ENCODE measurements at places on chromosomes 13 and 19.
A peak's percentile ranks its signal among the peaks of the same experiment; 100 is the strongest.

DNA sequence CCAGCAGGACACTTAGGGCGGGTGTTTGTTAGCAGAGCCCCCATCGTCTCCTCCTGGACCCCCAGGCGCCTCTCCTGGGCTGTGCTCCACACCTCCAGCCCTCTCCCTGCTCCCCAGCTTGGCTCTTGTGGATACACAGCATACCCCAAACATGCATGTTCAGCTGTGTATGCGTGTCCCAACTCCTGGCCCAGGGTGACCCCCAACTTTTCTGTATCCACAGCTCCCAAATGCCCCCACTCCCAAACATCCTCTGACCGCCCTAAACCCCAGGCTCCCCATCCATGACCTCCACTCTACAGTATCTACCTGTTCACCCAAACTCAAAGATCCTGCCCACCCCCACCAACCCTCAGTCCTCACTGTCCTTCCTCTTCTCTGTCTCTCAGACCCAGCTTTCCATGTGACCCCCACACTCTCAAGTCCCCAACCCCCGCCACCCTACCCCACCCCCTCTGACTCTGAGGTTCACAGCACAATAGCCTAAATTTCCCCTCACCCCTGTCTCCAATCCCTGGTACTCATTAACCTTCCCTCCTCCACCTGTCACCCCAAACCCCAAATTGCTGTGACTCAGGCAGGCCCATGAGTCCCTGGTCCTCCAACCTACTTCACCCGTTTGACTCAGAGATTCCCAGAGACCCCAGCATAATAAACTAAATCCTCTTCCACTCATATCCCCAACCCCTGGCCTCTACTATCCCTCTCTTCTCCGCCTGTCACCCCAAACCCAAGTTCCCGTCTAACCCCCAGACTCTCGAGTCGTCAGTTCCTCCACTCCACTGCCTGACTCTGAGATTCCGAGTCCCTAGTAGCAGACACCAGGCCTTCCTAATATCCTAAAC is 968 bp downstream of the UBE2M start:
- DNase-seq, result no peak

- peak; percentile 52 for DNase-seq
Measured at GRCh38 chr13:25286308-25286968, 850 bp downstream of the MTMR6 start.

GRCh38 chr13:45073809-45074208 is 46.5 kb upstream of the GTF2F2 start:
- DNase-seq, result no peak

- no peak for DNase-seq
Measured at GRCh38 chr13:95452375-95452774, 100.1 kb upstream of the CLDN10 start.

DNA sequence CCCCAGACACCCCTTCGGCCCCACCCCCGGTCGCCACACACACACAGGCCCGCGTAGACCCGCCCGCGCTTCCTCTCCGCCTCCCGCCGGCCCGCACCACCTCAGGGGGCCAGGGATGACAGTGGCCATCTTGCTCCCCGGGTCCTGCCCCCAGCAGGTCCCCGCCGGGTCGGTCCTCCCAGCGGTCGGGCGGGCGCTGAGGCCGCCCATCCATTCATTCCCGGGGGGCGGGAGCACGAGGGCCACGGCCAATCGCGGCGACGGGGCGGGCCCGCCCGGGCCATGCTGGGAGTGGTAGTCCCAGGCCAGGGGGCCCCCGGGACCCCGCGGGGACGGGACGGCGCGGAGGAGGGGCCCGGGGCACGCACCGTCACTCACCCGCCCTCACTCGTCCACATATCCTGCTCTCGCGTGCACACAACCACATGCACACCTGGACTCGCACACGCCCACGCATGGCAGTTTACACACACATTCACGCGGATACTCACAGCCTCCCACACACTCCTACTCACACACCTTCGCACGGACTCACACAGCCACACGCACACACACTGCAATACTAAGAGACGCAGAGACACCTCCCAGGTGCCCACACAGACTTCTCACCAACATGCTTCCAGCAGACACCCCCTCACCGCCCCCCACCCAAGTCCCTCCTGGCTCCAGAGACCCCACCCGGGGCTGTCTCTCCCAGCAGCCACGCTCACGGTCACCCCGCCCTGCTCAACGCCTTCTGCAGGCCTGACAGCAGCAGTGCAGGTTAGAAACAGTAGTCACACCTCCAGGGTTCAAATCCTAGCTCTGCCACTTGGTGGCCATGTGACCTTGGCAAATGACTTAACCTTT is at the start of gene DPF1:
Gene DPF1, minus strand, starts transcription at position 209 of the 849 bp plus-strand sequence. Its CDS starts 80 bp downstream, at position 129.
- DNase-seq, result peak; percentile 51

- DNase-seq, result no peak
Measured at GRCh38 chr13:114151031-114151430, 18.6 kb upstream of the RASA3 start.

DNA sequence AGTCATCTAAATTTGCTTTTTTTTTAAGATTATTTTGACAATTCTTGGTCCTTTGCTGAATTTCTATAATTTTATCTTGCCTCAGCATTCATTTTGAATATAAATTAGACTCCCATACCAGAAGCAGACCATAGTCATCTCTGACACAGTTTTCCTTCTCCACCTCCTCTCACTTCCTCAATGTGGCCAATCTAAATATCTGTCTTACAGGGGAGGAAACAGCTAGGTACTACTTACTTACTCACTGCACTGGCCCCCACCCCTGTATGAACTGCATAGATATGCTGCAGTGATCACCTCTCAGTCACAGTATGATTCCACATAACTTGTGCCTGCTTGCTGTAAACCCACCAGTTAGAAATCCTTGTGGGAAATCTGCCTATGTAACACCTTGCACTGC is 665.6 kb downstream of the FGF9 start:
- DNase-seq, result no peak

- no peak for DNase-seq
Measured at GRCh38 chr19:56133858-56134653, 7.0 kb upstream of the ZNF444 start.

DNA sequence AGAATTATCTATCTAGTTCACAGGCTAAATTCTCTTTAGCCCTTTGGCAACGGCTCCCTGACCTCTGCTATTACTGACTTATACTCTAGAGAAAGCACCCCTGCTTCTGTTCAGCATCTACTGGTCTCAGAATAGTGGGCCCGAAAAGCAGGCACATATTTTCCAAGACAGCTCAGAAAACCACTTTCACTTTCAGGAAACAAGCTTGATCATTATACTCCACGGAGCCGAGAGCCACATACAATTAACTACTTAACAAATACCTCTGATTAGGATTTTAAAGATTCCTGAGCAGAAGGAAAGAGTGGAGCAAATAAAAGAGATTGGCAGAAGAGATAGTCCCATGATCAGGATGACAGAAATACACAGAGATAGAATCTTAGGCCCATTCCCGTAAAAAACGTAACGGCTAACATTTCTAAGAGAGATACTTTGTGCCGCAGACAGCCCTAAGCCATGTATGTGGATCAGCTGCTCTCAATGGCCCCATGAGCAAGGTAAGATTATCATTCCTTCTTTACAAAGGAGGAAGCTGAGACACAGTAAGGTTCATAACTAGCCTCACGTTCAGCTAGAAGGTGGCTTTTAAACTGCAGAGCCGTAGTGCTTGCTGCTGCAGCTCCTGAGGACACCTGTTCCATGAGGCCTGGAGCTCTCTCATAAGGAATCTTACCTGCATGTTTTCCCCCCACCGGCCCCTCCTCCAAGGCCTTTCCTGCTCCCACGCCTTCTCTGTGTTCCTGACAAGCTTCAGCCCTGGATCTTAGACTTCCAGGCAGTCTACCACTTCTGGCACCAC is 227.2 kb downstream of the FOXO1 start:
- peak; percentile 54 for DNase-seq

- DNase-seq, result no peak
Measured at GRCh38 chr19:13315495-13315894, 165.3 kb downstream of the IER2 start.

DNA sequence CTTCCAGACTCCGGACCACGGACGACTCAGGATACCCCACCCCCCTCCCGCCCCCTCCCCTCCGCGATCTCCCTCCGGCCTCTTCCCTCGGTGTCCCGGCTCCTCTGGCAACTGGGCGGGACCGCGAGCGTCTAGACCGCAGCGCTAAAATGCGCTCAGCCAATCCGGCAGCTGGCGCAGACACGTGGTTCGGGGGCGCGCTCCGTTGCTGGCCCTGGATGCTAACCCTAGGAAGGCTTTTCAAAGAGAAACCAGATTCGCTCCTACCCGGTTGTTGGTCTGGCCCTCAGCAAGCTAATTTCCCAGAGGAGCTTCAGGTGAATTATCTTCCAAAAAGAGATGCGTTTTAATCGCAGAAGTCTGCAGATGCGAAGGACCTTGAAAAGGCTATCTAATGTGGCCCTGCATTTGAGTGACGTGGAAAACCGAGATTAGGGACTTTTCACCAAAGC is at the start of gene DZIP1:
Gene DZIP1, minus strand, starts transcription at position 106 of the 452 bp plus-strand sequence. CDS start 2,677 bp downstream, outside the sequence.
- peak; percentile 32 for DNase-seq

DNA sequence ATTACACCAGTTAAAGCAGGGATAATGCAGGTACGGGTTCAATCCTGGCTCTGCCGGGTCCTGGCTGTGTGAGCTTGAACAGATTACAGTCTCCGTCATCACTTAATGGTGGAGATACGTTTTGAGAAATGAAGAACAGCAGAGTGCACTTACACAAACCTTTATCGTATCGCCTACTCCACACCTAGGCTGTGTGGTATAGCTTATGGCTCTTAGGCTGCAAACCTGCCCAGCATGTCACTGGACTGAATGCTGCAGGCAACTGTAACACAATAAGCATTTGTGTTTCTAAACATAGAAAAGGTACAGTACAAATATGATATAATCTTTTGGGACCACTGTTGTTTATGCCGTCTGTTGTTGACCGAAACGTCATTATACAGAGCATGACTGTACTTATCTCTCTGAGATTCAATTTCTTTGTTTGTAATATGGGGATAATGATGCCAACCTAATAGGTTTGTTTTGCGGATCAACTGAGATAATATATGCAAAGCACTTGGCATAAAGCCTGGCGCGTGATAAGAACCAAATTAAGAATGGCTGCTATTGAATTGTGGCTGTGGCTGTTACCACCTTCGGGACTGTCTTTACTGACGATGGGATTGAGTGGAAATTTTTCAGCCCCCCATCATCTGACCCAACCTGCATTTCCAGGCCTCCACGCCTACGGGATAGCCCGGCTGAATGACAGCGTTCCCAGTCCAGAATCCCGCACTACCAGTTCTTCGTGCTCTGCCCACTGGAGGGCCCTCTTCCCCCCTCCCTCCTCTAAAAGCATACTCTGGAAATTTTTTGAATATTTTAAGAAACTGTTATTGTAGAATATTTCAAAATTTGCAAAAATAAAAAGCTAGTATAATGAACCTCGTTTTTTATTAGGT is 11.2 kb downstream of the KRTDAP start:
- no peak for DNase-seq

- DNase-seq, result no peak
Measured at GRCh38 chr19:33114312-33114711, 17.6 kb upstream of the WDR88 start.

DNA sequence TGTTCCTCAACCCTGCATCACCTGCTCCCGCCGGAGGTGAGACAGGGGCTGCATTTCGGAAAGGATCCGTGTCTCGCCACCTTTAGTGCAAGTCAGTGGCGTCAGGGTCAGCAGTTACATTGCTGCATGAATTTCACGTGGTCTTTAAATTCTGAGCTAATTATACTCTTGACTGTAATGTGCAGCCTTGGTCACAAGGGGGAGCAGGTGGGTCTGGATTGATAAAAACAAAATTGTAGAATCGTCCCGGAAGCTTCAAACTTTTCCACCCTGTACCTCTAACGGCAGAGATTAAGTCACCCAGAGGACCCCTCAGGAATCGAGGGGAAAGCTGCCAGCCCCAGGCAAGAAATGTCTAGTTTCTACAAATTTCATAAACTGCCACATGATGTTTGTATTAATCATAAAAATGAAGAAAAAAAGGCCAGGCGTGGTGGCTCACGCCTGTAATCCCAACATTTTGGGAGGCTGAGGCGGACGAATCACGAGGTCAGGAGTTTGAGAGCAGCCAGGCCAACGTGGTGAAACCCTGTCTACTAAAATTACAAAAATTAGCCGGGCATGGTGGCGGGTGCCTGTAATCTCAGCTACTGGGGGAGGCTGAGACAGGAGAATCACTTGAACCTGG is 20.2 kb downstream of the BBC3 start:
- DNase-seq, result peak; percentile 94

GRCh38 chr13:76035711-76036110 is 399.6 kb downstream of the LMO7 start:
- no peak for DNase-seq

GRCh38 chr13:34020388-34020787 is 202.4 kb downstream of the RFC3 start:
- no peak for DNase-seq

GRCh38 chr19:45492137-45492626 is 4.7 kb downstream of the RTN2 start:
- DNase-seq, result no peak

DNA sequence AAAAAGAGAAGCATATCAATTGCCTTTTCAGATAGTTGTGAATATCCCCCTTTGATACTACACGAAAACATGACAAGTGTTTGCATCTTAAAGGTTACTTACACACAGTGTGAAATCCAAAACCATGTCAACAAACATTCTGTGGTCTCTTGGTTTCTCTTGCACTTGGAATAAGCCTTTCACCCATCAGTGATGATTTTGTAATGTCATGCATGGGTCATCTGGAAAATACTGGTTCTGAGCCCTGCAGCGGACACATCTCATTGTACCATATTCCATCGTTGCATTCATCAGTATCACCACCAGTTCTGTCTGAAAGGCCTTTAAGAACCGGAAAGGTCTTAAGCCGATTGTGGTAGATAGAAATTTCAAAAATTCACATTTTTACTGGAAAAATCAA is 65.4 kb upstream of the SOX1 start:
- no peak for DNase-seq

DNA sequence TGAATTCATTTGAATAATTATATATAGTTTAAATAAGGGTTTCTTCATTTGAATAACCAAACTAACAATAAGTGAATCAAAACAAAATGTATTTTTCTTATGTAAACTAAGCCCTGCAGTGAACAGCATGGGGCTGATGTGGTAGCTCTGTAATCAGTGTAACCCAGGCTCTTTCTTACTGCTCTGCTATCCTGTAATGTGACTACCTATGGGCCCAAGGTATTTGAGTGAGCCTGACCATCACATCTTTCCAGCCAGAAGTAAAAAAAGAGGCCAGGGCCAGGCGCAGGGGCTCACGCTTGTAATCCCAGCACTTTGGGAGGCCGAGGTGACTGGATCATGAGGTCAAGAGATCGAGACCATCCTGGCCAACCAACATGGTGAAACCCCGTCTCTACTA is 494.6 kb downstream of the DCT start:
- DNase-seq, result no peak

GRCh38 chr19:4210166-4210731 is 19.1 kb upstream of the EBI3 start:
- no peak for DNase-seq

DNA sequence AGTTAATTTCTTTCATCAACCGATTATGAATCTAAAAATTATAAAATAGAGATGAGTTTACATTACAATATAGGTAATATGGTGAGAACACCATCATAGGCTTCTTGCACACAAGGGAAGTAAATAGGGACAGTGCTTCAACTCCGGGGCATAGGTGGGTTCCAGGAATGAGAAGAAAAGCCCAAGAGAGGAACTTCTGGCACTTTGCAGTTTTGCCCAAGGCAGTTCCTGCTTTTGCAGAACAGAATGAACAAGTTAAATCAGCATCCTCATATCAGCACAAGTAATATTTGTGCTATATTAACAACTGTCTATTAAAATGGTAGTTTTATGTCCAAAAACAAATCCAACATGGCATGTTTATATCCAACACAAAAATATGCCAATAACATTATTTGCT is 60.1 kb downstream of the DACH1 start:
- no peak for DNase-seq

Data from activated naive CD4-positive, alpha-beta T cell treated with anti-CD3 and anti-CD28 coated beads for 36 hours (primary cell).